ENCODE measurements at places on chromosomes 3 and 15.

DNA sequence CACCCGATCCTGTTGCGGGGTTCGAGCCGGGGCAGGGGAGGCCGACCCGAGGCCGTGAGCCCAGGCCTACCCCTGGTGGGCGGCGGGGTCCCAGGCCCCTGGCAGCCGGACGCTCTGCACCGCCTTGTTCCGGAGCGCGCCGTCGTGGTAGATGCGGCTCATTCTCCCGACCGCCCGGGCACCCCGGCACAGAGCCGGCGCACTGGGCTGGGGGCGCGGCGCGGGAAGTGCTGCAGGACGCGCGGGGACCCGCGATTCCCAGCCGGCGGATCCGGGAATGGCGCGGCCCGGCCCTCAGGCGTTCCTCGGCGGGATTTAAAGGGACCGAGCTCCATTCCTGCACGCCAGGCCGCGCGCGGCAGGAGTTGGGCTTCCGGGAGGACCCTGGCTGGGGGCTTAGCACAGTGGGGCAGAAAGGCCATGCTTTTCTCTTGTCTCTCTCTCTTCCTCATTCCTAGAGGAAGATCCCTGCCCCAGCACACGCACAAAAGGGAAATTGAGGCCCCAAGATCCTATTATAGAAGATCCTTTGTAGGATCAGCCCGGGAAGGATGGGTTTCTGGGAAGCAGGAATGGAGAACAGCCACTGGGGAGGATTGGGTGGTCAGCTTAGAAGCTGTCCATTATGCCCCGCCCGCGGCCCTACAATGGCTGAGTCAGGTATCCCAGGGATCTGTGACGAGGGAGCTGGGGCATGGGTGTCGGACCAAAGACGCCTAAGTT, at the start of gene ARPIN:
Gene ARPIN (minus strand): TSS at position 279 of the 723 bp plus-strand sequence. CDS start 117 bp downstream, at position 162.
- H3K4me1 ChIP-seq = peaks cover 4% of the 10 kb centered on the region
- no peak within 1 kb of the TSS for H3K27ac ChIP-seq
- H3K4me3 ChIP-seq = no peak within 1 kb of the TSS
- H3K27me3 ChIP-seq = peaks cover 8% of the 10 kb centered on the region
- no peaks in the 10 kb centered on the region for H3K36me3 ChIP-seq

- H3K36me3 ChIP-seq = no peaks in the 10 kb centered on the region
- no peaks in the 10 kb centered on the region for H3K4me1 ChIP-seq
- H3K27me3 ChIP-seq = no peaks in the 10 kb centered on the region
- no peak for DNase-seq
- H3K4me3 ChIP-seq = no peak overlapping the region
These were observed 457.9 kb upstream of the ALCAM start for GRCh38 chr3:104908761-104909160.

- no peaks in the 10 kb centered on the region for H3K36me3 ChIP-seq
- H3K4me1 ChIP-seq = no peaks in the 10 kb centered on the region
These were observed 8.5 kb upstream of the UBXN7 start for GRCh38 chr3:196440696-196441095.

DNA sequence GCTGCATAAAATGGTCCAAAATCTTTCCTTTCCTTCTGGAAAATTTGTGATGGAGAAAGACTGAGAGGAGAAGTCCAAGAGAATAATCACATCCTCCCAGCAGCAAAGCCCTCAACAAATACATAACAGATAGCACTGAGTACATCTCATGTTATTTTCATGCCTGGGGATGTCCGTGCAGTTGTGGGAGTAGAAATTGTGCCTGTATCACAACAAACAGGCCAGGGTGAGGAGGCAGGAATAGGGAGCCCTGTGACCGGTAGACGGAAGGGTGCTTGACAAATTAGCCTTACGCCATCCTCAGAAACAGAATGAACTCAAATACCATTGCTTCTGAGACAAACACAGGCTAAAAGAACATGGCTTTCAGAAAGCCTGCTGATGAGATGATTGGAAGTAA, 333.2 kb upstream of the UMPS start:
- no peaks in the 10 kb centered on the region for H3K4me1 ChIP-seq
- no peak for DNase-seq
- no peak overlapping the region for H3K4me3 ChIP-seq
- no peak overlapping the region for H3K27ac ChIP-seq

DNA sequence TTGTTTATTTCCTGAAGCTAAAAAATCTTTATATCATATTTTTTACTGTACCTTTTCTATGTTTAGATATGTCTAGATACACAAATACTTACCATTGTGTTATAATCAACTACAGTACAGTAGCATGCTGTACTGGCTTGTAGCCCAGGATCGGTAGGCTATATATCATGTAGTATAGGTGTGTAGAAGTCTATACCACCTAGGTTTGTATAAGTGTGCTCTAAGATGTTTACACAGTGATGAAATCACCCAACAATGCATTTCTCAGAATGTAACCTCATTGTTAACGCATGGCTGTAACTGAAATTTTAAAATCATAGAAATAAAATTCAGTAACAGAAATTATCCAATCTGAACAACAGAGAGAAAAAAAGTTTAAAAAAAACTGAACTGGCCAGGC, 43.2 kb downstream of the EIF3J start:
- H3K27me3 ChIP-seq = no peaks in the 10 kb centered on the region
- peaks cover 6% of the 10 kb centered on the region for H3K36me3 ChIP-seq
- no peak overlapping the region for H3K27ac ChIP-seq
- H3K4me1 ChIP-seq = peaks cover 14% of the 10 kb centered on the region
- no peak for DNase-seq

DNA sequence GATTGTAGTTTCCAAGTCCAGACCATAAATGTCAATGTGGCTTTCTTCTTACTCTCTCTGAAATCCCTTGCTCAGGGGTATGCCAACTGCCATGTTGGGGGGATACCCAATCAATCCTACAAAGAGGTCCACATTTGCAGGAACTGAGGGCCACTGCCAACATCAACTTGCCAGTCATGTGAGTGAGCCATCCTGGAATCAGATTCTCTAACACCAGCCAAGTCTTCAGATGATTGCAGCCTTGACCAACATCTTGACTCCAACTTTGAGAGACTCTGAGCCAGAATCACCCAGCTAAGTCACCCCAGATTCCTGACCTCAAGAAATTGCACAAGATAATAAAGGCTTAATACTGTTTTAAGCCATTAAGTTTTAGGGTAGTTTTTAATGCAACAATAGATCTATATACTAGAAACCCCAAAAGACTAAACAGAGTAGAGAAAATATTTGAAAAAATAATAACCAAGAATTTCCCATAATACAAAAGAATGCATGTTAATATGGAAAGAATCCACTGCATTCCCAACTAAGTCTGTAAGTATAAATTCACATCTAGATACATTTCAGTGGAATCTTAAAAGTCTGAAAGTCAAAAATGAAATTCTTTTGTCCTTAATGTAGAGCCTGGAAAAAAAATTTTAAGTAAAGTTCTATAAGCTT, 22.4 kb downstream of the ISG20 start:
- no peak overlapping the region for H3K4me3 ChIP-seq
- no peaks in the 10 kb centered on the region for H3K27me3 ChIP-seq
- no peaks in the 10 kb centered on the region for H3K36me3 ChIP-seq
- peaks cover 34% of the 10 kb centered on the region for H3K4me1 ChIP-seq

GRCh38 chr3:166275024-166275390, 437.8 kb upstream of the BCHE start:
- H3K27me3 ChIP-seq = no peaks in the 10 kb centered on the region
- H3K4me1 ChIP-seq = no peaks in the 10 kb centered on the region
- no peak for DNase-seq
- no peaks in the 10 kb centered on the region for H3K36me3 ChIP-seq
- no peak overlapping the region for H3K27ac ChIP-seq

DNA sequence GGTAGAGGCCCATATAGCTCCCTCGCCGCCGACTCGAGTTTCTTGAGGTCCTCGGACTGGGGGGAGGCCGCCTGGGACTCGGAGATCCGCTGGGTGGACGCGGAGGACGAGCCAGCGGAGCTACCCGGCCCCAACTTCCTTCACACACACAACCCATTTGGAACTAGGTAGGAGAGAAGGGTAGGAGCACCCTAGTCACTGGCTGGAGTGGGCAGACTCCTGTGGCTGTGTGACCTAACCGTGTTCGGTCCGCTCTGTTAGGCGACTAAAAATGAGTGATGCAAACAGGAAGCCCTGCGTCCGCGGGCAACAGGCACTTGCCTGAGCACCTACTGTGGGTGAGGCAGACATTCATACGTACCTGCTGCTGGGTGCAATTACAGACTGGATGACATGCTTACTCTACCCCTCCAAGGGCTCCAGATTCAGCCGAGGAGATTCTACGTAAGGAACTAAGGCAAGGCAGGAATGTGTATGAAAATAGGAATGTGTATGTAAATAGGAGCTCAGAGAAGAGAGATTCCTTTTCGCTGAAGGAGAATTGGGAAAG, 4.6 kb upstream of the SIN3A start:
- H3K36me3 ChIP-seq = no peaks in the 10 kb centered on the region
- DNase-seq = no peak
- H3K27me3 ChIP-seq = no peaks in the 10 kb centered on the region
- peaks cover 20% of the 10 kb centered on the region for H3K4me1 ChIP-seq

GRCh38 chr15:71723344-71723743, 87.0 kb upstream of the NR2E3 start:
- no peaks in the 10 kb centered on the region for H3K27me3 ChIP-seq
- no peak overlapping the region for H3K4me3 ChIP-seq
- H3K36me3 ChIP-seq = no peaks in the 10 kb centered on the region
- H3K27ac ChIP-seq = no peak overlapping the region
- no peak for DNase-seq

DNA sequence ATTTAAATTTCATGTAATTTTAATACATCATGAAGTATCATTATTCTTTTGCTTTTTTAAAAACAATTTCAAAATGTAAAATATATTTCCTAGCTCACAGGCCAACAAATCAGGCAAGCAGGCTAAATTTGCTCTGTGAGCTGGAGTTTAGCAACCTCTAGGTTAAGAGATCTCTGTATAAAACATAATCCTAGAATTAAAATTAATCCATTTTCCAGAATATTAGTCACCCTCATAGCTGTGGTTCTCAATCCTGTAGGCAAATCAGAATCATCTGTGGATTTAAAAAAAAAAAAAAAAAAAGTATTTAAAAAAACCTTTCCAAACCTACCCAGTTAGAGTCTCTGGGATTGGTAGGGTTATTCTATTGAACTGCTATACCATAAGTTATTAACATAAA, 209.7 kb downstream of the MINAR1 start:
- H3K4me3 ChIP-seq = no peak overlapping the region
- H3K27me3 ChIP-seq = peaks cover 6% of the 10 kb centered on the region
- no peaks in the 10 kb centered on the region for H3K4me1 ChIP-seq
- no peak overlapping the region for H3K27ac ChIP-seq
- no peaks in the 10 kb centered on the region for H3K36me3 ChIP-seq
- DNase-seq = no peak

GRCh38 chr3:11551036-11551435, 92.7 kb downstream of the VGLL4 start:
- no peaks in the 10 kb centered on the region for H3K4me1 ChIP-seq
- H3K27me3 ChIP-seq = no peaks in the 10 kb centered on the region
- no peak overlapping the region for H3K27ac ChIP-seq
- H3K36me3 ChIP-seq = no peaks in the 10 kb centered on the region
- no peak overlapping the region for H3K4me3 ChIP-seq

GRCh38 chr15:83436513-83437158, 10.5 kb upstream of the SH3GL3 start:
- H3K36me3 ChIP-seq = no peaks in the 10 kb centered on the region
- no peak for DNase-seq
- no peak overlapping the region for H3K4me3 ChIP-seq
- H3K4me1 ChIP-seq = no peaks in the 10 kb centered on the region

DNA sequence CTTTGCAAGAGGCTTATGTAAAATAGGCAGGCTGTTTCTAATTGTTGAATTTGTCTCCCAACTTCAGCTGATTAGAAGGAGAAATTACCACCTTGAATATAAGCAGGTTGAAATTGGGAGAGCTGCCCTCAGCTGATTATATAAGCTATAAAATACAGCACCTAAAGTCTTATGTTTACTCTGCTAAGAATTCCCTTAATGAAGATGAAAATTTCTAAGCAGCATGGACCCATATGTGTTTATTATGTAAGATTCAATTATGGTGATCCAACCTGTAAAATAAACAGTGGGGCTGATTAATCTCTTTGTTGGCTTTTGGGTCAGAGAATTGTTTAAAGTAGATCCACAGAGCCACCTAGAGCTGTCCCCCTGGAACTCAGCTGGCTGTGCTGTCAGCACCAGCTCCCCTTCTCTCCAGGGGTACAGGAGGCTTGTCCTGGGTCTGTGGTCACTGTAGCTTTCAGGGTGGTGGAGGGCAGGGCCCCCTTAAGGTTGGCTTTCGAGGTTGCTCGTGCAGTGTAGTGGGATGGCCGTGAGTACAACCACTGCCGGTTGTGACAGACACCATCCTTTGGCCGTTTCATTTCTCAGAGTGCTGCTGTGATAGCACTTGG, 9.5 kb downstream of the SLCO3A1 start:
- no peak overlapping the region for H3K4me3 ChIP-seq
- H3K27me3 ChIP-seq = no peaks in the 10 kb centered on the region
- H3K4me1 ChIP-seq = peaks cover 100% of the 10 kb centered on the region
- no peak for DNase-seq
- no peak overlapping the region for H3K27ac ChIP-seq

DNA sequence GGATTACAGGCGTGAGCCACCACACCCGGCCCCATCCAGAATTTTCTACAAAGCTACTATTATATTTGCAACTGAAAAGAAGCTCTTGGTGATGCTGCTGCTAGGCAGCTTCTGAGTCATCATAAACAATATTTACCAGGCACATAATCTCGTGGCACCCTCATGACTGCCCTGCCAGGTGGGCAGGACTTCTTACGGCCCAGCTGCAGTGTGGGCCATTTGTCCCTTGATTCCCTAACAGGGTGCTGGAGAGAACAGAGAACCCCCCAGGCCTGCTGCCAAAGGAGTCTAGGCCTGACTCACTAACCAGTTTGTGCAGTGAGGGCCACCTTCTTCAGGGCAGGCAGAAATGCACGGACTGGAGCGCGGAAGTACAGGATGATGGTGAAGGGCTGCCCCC, 4.9 kb downstream of the EPB42 start:
- no peak overlapping the region for H3K27ac ChIP-seq
- no peaks in the 10 kb centered on the region for H3K4me1 ChIP-seq
- DNase-seq = no peak
- no peaks in the 10 kb centered on the region for H3K27me3 ChIP-seq
- no peaks in the 10 kb centered on the region for H3K36me3 ChIP-seq

DNA sequence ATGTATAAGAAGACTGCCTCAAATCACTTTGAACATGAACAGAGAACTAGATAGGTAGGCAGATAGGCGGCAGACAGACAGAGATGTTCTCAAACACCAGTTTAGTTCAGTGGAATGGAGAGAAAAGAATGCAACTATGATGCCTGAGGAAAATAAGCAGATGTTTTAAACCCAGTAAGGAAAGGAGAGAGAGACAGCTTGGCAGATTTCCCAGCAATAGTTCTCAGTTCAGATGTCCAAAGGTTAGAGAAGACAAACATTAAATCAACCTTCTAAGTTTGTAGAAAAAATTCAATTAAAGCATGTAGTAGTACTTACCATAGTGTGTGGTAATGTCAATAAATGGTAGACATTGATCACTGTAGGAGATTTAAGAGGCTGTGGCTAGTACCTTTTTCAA, 209.6 kb upstream of the PFN2 start:
- H3K27ac ChIP-seq = no peak overlapping the region
- H3K4me3 ChIP-seq = no peak overlapping the region
- peaks cover 4% of the 10 kb centered on the region for H3K4me1 ChIP-seq
- no peaks in the 10 kb centered on the region for H3K36me3 ChIP-seq

GRCh38 chr3:195081242-195081963, 189.6 kb downstream of the XXYLT1 start:
- no peaks in the 10 kb centered on the region for H3K27me3 ChIP-seq
- no peak overlapping the region for H3K27ac ChIP-seq
- no peaks in the 10 kb centered on the region for H3K4me1 ChIP-seq
- no peak overlapping the region for H3K4me3 ChIP-seq

- H3K27me3 ChIP-seq = no peaks in the 10 kb centered on the region
- no peak overlapping the region for H3K27ac ChIP-seq
- no peak overlapping the region for H3K4me3 ChIP-seq
- DNase-seq = no peak
These were observed 281.4 kb upstream of the SLCO3A1 start for GRCh38 chr15:91572110-91572509.
